CD4-positive, alpha-beta T cell treated with Interferon gamma for 1 hour (primary cell): ENCODE measurements at places on chromosomes 12 and 14.

GRCh38 chr14:29897181-29897580 lies 30.5 kb downstream of the PRKD1 start:
- no peak for DNase-seq

DNA sequence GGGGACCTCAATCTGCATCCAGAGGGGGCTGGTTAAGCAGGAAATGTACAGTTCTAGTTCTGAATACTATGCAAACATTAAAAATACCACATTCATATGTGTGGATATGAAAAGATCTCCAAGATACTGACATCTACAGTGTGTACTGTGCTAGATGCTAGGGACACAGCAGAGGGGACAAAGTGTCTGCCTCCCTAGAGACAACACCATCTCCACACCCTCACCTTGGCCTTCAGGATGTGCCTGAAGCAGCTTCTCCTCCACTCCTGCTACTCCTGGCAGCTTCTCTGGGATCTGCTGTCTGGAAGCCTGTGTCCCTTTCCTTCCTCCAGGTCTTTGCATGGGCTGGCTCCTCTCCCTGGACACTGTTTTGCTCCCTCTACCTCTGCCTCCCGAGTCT lies 10.7 kb upstream of the SRSF9 start:
- DNase-seq: no peak

- no peak for DNase-seq
These were observed 191.7 kb downstream of the BCL11B start for GRCh38 chr14:99080306-99080705.

GRCh38 chr12:95114766-95115405 lies 41.5 kb upstream of the NR2C1 start:
- DNase-seq: no peak

DNA sequence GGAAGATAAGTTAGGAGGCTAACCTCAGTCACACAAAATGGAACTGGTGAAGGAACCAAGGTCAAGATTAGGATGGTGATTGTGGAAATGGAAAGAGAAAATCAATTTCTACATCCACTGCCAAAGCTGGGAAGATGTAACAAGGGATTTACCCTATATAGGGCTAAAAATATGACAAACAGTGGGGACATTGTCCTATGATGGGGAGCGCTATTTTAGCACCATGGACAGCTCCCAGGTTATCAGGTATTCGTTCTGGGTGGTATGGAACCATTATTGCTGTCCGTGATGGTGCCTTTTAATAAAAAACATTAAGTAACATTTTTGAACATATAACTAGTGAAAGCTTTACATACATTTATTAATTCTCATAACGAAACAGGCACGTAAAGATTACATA lies 124.0 kb downstream of the NDUFA12 start:
- no peak for DNase-seq

DNA sequence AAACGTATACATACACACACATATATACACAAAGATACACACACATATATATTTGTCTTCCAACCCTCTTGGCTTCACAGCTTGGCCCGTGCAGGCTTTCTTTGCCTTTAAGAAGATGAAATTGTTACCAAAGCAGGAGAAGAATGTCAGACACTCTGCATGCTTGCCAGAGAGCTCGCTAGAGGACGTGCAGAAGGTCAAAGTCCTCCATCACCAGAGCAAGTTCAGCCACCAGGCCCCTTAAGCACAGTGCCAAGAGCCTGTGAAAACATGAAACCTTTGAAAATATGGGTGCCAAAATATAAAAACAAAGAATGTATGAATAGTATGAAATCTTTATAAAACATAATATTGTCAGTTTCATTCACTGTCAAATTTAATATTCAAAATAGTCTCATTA lies 14.9 kb upstream of the MCRS1 start:
- no peak for DNase-seq

- no peak for DNase-seq
These were observed 246.3 kb downstream of the RGS6 start for GRCh38 chr14:72178517-72178916.

DNA sequence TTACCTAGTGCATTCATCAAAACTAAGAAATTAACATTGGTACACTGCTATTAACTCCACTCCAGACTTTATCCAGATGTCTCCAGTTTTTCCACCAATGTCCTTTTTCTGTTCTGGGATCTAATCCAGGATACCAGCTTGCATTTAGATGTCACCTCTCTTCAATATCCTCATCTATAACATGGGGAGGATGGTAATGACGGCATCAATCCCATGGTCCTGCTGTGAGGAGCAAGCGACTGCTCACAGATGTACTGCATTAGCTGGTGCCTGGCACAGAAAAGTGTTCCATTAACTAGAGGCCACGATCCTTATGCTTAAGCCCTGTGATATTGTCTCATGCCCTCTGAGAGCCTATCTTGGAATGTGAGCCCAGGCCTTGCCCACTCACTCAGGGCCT lies 53.8 kb downstream of the CALM1 start:
- DNase-seq: no peak

GRCh38 chr12:132541996-132542395 lies 52.0 kb downstream of the FBRSL1 start:
- no peak for DNase-seq

GRCh38 chr12:57154804-57155434 lies 7.5 kb upstream of the LRP1-AS start:
- DNase-seq: no peak

DNA sequence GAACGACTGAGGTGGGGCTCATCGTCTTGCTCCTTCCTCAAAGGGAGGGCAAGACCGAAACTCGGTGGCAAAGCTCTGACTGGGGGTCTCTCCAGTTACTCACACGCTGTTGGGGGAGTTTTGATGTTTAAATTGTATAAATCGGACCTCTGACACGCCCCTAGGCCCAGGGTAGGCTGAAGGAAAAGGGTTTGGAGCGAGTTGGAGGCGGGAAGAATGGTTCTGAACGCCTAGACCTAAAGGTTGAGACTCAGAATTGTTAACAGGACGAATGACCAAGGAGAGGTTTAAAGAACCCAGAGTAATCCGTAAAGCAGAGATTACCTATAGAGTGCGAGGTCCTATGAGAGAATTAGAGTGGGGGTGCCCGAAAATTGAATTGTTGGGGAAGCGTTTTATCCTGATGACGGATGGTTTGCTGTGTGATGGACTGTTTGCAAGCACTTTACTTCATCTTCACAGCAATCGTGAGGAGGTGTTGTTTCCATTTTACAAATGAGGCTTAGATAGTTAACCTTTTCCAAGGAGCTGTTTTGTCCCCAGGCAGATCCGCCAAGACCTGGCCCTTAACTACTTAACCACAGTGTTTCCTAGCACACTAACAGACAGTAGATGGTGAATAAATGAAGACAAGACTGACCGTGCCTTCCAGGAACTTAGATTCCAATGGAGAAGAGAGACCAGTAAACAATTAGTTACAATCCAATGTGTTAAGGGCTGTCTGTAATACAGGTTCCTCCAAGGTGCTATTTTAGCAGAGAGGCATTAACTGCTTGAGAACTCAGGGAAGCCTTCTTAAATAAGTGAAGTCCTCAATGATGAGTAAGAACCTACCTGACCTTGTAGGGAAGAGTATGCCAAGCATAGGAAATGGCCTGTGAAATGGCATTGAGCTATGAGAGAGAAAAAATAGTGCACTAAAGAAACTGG lies 929 bp upstream of the UBE2N start:
- no peak for DNase-seq

- DNase-seq: no peak
These were observed 637.8 kb downstream of the BCL11B start for GRCh38 chr14:98634043-98634820.

DNA sequence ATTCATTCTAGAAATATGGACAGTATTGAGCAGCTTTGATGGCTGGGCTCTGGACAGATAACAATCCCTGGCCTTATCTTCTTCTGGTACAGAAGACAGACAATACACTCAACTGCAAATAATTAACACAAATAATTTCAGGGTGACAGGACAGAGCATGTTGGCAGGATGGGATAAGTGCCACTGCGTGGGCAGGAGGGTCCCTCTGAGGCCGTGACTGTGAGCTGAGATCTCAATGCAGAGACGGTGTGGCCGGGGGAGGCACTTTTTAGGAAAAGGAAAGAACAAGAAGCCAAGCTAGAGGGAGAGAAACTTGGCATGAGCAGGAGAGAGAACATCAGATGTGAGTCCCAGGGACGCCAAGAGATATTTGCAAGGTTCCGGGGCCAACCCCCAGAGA lies 8.1 kb downstream of the SYNE3 start:
- DNase-seq: no peak

- no peak for DNase-seq
These were observed 10.0 kb downstream of the STYK1 start for GRCh38 chr12:10663869-10664268.

GRCh38 chr14:33045760-33046159 lies 107.1 kb downstream of the NPAS3 start:
- DNase-seq: no peak

- no peak for DNase-seq
These were observed 10.8 kb upstream of the BIN2 start for GRCh38 chr12:51334764-51335163.

DNA sequence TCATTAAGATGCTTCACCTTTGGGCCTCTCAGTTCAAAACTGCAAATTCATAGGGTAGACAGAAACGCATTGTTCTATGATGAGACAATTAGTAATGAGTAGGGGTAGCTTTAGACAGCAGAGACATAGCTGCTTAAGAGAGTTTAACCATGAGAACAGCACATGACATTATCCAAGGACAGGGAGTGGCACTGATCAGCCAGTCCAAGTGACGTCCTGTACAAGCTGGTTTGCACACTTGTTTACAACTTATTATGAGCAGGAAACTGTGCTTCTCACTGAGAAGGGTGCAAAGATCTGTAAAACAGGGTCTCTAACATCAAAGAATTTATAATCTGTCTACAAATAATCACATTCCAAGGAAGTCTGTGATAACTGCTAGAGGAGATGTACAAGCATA lies 11.2 kb upstream of the SRSF5 start:
- no peak for DNase-seq

GRCh38 chr14:101588990-101589389 lies 27.7 kb downstream of the DIO3 start:
- DNase-seq: no peak
